ENCODE measurements at places on chromosomes 3 and 15.
A peak's percentile ranks its signal among the peaks of the same experiment; 100 is the strongest.

DNA sequence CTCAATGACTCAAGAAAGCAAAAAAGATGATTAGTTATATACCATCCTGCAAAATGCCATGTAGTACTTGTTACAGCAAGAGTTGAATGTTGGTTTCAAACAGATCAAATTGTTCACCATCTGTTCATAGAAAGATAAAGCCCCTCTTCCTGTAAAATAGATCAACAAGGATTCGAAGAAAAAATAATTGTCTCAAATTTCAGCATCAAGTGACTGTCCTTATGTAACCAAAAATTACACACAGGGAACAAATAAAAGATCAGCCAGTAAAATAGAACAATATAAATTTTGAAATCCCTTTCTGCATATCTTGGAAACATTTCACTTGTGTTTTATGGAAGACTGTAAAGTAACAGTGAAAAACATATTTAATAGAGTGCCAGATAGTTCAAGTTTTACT is 165.1 kb upstream of the STAC start:
- H3K27me3 ChIP-seq = no peaks in the 10 kb centered on the region
- no peaks in the 10 kb centered on the region for H3K36me3 ChIP-seq
- no peaks in the 10 kb centered on the region for H3K4me1 ChIP-seq
- DNase-seq = no peak
- no peak overlapping the region for H3K27ac ChIP-seq

DNA sequence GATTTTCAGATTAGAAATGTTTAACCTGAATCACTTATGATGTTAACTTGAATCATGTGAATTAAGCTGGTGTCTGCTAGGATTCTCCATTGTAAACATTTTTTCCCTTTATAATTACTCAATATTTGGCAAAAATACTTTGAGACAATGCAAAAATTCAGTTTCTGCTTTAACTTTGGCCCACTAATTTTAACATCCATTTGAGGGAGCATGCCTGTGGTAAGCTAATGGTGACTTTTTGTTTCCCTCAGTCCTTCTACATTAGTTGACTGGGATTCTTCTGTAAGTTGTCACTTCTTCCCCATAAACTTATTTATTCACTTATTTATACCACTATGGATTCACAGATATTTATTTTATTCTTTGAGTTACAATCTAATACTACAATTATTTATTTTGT is 59.3 kb downstream of the PIK3R4 start:
- H3K36me3 ChIP-seq = peaks cover 81% of the 10 kb centered on the region
- no peak for DNase-seq
- H3K27ac ChIP-seq = no peak overlapping the region
- no peaks in the 10 kb centered on the region for H3K27me3 ChIP-seq
- H3K4me3 ChIP-seq = no peak overlapping the region

DNA sequence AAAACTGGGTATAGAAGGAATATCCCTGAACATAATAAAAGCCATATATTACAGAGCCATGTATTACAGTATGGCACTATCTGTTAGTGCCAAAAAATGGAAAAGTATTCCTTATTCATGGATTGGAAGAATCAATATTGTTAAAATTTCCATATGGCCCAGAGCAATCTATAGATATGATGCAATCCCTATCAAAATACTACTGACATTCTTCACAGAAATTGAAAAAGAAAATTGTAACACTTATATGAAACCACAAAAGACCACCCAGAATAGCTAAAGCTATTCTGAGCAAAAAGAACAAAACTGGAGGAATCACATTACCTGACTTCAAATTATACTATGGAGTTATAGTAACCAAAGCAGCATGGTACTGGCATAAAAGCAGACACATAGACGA is 218.8 kb downstream of the PLCL2 start:
- H3K36me3 ChIP-seq = peaks cover 3% of the 10 kb centered on the region
- DNase-seq = no peak
- no peaks in the 10 kb centered on the region for H3K4me1 ChIP-seq

- peak overlapping the region; percentile 92 for H3K4me3 ChIP-seq
- peaks cover 35% of the 10 kb centered on the region for H3K4me1 ChIP-seq
- peaks cover 28% of the 10 kb centered on the region for H3K36me3 ChIP-seq
- DNase-seq = peak; percentile 21
Observed at GRCh38 chr15:44535523-44536301, 1.2 kb upstream of the EIF3J start.

DNA sequence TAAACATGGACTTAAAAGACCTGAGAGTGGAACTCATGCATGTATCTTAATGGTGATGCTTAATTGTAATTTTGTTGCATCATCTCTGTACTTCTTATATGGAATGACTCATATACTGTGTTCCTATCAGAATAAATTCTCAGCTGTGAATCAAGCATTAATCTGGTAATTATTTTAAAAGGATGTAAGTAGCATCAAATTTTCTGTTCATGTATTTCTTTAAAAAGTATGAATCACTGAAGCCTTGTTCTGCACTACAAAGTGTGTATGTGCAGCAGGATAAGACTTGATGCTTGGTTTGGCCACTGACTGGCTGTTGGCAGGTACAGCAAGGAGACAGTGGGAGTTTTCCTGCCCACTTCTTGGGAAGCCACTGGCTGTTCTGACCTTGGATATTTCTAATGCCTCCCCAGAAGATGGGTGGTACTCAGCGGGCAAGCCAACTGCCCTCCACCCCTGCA is 123.9 kb downstream of the ANO10 start:
- no peak overlapping the region for H3K27ac ChIP-seq
- DNase-seq = no peak
- no peaks in the 10 kb centered on the region for H3K36me3 ChIP-seq
